ENCODE measurements at places on chromosomes 5 and 9.

- no peak for DNase-seq
Measured at GRCh38 chr9:106753155-106753671, 109.8 kb upstream of the ZNF462 start.

DNA sequence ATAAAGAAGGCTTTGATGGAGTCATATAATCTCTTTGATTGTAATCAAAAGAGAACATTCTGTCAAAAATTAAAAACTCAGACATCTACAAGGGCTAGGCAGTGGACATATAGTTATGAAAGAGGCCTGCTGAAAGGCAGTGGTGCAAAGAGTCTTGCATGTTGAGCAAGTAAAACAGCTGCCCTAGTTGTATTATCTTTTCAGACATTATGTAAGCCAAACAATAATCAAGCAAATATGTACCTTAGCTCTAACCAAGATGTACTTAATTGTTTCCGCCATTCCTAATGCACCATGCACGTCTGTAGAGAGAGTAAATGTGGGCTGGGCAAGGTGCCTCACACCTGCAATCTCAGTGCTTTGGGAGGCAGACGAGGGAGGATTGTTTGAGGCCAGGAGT lies 14.3 kb downstream of the GAPT start:
- DNase-seq: no peak

DNA sequence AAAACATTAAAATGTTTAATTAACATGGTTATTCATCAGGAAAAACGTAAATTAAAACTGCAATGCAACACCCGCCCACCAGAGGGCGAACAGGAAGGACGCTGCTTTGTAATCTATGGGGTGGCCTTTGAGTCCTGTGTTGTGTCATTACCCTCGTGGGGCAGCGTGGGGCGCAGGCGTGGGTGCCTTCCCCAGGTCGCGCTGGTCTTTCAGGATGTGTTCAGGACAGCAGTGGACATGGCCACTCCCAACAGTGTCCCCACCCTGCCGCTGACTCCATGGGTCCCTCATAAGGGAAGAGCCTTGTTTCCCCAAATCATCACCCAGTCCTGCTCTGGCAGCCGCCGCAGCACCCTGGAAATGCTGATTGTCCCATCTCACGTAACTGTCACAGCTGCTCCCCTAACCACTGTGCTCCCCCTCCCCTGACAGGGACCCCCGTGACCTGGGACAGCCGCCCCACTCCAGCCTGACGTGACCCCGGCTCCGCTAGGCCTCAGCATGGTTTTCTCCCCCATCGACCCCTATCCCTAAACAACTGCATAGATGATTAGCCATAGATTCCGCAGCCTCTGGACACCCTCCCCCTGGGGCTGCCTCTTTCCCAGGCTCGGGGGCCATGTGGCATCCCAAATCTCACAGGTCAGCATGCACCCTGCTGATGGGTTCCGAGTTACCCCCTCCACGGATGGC lies 36.4 kb downstream of the GLT6D1 start:
- peak; percentile 56 for DNase-seq

DNA sequence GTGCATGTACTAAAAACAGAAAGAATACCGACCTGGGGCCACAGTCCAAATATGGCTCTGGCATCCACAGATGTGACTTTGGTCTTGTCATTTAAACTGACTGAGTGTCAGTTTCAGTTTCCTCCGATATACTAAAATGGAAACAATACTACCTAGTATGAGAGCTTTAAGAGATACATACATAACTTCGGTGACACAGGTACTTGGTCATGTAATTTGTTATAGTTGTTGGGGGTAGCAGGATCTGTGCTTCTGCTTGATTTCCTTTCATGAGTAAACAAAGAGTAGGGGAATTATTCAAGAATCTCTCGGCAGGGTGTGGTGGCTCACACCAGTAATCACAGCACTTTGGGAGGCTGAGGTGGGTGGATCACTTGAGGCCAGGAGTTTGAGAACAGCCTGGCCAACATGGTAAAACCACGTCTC lies 32.1 kb downstream of the MTMR12 start:
- DNase-seq: no peak

DNA sequence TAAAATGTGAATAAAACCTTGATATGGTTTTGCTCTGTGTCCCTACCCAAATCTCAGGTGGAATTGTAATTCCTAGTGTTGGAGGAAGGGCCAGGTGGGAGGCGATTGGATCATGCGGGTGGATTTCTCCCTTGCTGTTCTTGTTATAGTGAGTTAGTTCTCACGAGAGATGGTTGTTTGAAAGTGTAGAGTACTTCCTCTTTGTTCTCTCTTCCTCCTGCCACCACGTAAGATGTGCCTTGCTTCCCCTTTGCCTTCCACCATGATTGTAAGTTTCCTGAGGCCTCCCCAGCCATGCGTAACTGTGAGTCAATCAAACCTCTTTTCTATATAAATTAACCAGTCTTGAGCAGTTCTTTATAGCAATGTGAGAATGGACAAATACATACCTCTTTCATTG lies 34.9 kb downstream of the TARS1 start:
- no peak for DNase-seq

DNA sequence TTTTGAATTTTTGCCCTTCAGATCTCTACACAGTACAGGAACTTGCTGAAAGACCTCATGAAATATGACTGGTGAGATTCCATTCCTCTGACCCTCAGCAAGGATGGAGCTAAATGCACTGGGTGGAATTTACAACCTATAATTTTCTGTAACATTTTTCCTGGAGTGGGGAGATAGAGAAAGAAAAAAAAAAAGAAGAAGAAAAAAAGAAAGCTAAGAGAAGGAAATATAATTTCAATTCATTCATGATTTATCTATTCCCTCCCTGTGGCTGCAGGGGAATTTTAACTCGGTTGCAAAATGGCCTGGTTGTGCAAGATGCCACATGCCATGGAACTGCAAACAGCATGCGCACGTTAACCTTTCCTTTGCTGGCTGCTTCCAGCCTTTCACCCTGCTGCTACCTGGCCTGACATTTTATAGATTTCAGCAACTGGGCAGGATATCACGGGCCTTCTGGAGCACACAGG lies 155.4 kb downstream of the FSTL4 start:
- no peak for DNase-seq

- DNase-seq: no peak
Measured at GRCh38 chr5:68928617-68929302, 165.1 kb upstream of the SLC30A5 start.

GRCh38 chr5:150556859-150557508 lies 49.1 kb downstream of the NDST1 start:
- no peak for DNase-seq

DNA sequence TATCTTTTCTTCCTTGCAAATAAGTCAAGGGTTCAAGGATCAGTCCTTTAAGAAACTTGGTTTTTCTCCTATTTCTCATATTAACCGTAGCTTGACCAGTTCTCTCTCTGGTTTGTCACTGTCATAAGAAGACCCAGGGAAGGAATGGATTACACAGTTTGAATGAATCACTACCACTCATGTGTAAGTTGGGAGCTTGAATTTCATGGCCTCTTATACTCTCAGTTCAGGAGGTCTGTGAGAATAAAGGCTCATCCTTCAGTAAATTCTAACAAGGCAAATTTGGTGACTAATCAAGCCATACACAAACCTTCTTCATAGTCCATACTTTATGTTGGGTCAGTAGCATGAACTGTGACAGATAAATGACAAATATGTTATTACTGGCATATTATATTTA lies 323.1 kb upstream of the ACTBL2 start:
- no peak for DNase-seq

DNA sequence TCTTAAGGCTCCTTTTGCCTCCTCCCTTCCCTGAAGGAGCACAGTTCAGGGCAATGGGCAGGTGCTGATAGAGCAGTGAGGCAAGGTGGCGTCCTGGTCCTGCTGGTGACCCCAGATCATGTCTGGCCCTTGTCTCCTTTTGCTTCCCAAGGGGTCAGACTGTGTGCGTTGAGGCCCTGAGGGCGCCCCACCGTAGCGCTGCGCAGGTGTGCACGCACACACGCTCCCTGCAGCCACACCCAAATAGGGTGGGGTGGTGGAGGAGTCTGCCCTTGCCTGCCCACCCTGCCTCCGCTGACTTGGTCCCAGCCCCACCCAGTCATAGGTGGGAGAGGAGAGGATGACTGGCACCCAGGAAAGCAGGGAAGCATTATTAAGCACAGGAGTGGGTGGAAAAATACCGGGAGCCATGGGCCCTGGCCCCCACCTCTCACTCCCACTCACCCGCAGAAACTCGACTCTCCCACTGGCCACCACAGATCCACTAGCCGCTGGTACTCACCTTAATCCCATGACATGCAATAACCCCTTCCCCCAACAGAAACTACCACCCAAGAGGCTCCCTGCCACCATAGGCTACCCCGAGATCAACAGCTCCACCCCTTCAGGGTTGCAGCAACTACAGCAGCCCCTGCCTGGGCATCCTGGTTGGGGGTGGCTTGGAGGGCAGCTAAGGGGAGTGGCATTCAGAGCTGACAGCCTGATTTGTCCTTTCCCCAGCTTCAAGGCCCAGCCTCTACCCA lies 16.7 kb downstream of the PDLIM4 start:
- no peak for DNase-seq

DNA sequence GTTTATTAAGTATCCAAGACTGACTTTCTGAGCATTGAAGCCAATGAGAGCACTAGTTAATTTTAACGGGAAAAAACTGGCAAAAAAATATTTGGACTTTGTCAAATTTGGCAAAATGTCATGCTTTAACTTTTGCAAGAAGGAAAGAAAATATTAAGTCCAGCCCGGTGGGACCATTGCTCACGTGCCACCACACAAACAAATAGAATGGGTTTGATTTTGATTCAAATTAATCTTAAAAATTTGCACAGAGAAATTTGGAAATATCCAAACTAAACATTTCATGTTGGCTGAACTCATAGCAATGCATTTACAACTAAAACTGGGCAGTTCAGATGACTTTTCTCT lies 302.2 kb downstream of the EBF1 start:
- DNase-seq: no peak

DNA sequence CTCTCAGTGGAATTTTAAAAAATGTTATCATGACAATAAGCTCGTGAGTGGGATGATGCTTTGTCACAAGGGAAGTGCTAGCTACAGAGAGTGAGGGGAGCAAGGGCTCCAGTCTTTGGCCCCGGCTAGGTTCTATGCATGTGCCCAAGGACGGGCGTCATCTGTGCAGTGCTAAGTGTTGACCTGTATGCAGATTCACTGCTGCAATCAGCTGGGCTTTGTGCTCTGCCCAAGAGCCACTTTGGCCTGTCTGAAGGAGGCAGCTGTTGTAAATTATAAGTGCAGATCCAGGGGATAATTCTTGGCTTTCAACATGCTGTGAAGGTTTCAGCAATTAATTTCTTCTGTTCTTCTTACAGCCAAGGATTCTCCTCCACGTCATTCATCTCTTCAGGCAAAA lies 268.6 kb downstream of the PSAT1 start:
- no peak for DNase-seq

GRCh38 chr5:142098931-142099330 lies 9.6 kb upstream of the NDFIP1 start:
- DNase-seq: no peak

GRCh38 chr9:20417373-20418080 lies 204.8 kb downstream of the MLLT3 start:
- no peak for DNase-seq

GRCh38 chr5:136399527-136399926 lies 34.2 kb upstream of the TRPC7 start:
- no peak for DNase-seq

DNA sequence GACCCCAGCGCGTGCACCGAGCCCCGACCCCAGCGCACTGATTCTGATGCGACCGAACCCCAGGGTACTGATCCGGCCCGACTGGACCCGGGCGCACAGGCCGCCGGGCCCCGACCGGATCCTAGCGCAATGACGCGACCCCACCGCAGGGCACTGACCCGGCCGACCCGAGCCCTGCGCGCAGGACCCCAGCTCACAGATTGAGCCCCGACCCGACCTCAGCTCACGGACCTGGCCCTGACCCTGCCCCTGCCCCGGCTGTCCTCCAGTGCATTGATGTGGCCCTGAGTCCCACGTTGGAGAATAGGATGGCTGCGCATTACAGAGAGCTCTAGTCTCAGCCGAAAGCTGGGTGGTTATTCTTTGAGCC lies 438 bp downstream of the TRIP13 start:
- DNase-seq: no peak

All from activated T-cell treated with anti-CD3 and anti-CD28 coated beads, Interleukin-2, amount 50 U/mL, for 1 hour (primary cell).